Uterus (tissue), 4 donors: ENCODE measurements at places on chromosomes 6 and 20. TPM values are rescaled to one million over a fixed set of nuclear protein-coding genes. Genes with fewer than 3 reads are reported as not detected.

DNA sequence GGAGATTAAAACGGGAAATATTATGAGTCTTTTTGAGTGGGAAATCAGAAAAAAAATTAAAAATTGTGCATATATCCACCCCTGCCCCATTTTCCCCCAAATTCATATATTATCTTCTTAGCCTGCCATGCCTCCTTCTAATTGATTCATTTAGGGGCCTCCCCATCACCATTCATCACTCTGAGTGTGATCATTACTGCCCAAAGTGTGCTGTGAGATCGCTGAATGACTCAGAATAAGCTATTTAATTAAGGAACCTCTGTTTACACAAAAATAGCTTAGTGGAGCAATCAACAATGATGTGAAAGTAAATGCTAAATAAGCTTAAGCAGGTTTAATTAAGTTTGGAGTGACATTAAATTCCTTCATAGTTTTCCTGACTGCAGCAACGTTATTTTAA, 645.5 kb downstream of the GRIK2 start:
- H3K27ac ChIP-seq: no peak overlapping the region
- DNase-seq: no peak

DNA sequence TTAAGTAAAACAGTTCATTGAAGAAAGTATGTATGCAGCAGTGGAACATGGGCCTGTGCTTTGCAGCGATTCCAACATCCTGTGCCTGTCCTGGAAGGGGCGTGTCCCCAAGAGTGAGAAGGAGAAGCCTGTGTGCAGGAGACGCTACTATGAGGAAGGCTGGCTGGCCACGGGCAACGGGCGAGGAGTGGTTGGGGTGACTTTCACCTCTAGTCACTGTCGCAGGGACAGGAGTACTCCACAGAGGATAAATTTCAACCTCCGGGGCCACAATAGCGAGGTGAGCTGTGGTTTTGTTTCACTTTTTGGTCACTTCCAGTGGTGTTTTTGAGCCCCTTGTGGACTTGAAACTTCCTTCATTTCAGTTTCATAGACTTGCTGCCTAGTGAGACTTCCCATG, 1.7 kb downstream of the TULP4 start:
- H3K27ac ChIP-seq: no peak overlapping the region
- H3K27me3 ChIP-seq: no peaks in the 10 kb centered on the region
- no peak overlapping the region for H3K4me3 ChIP-seq
- H3K4me1 ChIP-seq: no peaks in the 10 kb centered on the region

DNA sequence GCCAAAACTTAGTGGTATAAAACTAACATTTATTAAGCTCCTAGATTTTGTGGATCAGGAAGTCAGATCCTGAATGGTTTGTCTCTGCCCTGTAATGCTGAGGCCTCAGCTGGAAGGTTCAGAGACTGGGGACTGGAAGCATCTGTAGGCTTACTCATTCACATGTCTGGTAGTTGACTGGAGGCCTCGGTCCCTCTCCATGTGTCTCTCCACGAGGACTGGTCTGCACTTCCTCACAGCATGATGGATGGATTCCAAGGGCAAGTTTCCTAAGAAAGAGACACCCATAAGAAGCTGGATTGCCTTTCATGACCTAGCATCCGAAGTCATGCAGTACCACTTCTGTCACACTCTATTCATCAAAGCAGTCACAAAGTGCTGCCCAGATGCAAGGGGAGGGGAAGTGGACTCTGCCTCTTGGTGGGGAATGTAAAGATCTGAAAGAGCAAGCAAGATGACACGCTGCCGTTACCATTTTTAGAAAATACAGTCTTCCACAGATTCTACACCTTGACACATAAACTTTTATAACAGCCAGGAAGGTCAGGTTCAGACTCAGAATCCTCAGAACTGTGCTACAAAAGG, 17.2 kb upstream of the MDGA1 start:
- no peak overlapping the region for H3K27ac ChIP-seq
- no peaks in the 10 kb centered on the region for H3K4me1 ChIP-seq
- H3K36me3 ChIP-seq: no peaks in the 10 kb centered on the region
- no peak for DNase-seq
- H3K27me3 ChIP-seq: no peaks in the 10 kb centered on the region

DNA sequence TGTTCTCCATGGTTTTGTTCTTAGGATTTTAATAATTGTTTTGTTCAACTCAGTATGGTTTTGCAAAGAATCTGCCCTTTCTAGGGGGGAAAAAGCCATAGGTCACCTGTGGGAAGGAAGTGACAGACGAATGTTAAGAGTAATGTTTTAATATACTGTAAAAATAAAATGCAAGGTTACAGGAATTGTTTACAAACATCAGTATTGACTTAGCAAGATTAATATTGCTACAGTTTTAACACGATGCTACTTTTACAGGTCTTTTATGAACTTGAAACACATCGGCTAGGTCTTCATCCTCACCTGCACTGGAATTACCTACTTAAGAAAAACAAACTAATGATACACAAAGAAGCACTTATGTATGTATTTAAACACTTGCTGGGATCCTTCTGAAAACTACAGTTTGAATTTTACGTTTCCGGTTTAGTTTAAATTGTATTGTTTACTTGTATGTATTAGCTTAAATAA, 1.7 kb upstream of the NKX2-4 start:
- H3K27ac ChIP-seq: no peak overlapping the region
- no peak overlapping the region for H3K4me3 ChIP-seq
- no peaks in the 10 kb centered on the region for H3K4me1 ChIP-seq
- no peak for DNase-seq
- H3K27me3 ChIP-seq: peaks cover 11% of the 10 kb centered on the region
- no peaks in the 10 kb centered on the region for H3K36me3 ChIP-seq

GRCh38 chr20:22004946-22005345, 299.5 kb downstream of the PAX1 start:
- H3K27me3 ChIP-seq: no peaks in the 10 kb centered on the region
- no peaks in the 10 kb centered on the region for H3K36me3 ChIP-seq
- no peaks in the 10 kb centered on the region for H3K4me1 ChIP-seq
- H3K4me3 ChIP-seq: no peak overlapping the region
- no peak for DNase-seq
- H3K27ac ChIP-seq: no peak overlapping the region

GRCh38 chr6:39812496-39812852, 20.3 kb downstream of the DAAM2 start:
- H3K36me3 ChIP-seq: no peaks in the 10 kb centered on the region
- DNase-seq: no peak
- H3K4me3 ChIP-seq: no peak overlapping the region
- H3K27me3 ChIP-seq: no peaks in the 10 kb centered on the region

DNA sequence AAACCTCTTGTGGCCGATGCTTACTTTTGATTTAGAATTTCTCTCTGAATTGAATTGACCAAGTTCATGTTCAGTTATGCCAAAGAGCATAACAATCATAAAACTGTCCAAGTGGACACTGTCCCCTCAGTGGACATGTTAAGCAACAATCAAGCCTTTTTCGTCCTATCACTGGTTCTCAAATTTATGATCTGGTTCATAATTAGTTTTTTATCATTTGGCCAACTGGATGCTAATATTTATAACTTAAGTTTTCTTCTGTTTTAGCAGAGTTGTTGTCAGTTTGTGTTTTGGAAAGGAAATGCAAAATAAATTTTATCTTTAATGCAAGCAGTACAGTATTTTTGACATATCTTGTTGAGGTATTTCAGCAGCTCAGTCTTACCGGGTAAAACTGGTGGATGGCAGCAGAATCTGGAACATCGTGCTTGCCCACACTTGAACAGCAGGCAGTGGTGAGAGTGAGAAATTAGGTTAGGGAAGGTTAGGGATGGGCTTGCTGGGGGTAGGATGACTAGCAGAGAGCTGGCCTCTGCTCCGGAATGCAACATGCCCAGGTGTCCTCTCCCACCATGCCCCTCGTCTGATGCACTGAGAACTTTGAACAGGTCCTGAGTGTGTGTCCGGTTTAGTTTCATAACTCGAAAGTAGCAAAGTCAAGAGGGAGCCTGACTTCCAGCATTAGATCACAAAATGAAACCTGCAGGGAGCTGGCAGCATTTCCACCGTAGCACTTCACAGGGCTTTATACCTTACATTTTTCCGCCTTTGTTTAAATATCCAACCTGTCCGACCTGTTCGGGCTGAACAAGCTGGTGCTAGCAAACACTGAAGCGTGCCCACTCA, 93.1 kb downstream of the RREB1 start:
- no peaks in the 10 kb centered on the region for H3K36me3 ChIP-seq
- DNase-seq: no peak
- H3K27me3 ChIP-seq: no peaks in the 10 kb centered on the region
- no peak overlapping the region for H3K4me3 ChIP-seq
- no peaks in the 10 kb centered on the region for H3K4me1 ChIP-seq

GRCh38 chr20:59325142-59325523, 24.7 kb downstream of the EDN3 start:
- H3K36me3 ChIP-seq: no peaks in the 10 kb centered on the region
- no peak overlapping the region for H3K4me3 ChIP-seq
- H3K27ac ChIP-seq: no peak overlapping the region
- H3K27me3 ChIP-seq: no peaks in the 10 kb centered on the region
- DNase-seq: no peak
- no peaks in the 10 kb centered on the region for H3K4me1 ChIP-seq

GRCh38 chr20:7856756-7857155, 83.5 kb downstream of the HAO1 start:
- no peaks in the 10 kb centered on the region for H3K4me1 ChIP-seq
- no peaks in the 10 kb centered on the region for H3K27me3 ChIP-seq
- H3K27ac ChIP-seq: no peak overlapping the region
- no peak for DNase-seq
- no peak overlapping the region for H3K4me3 ChIP-seq
- H3K36me3 ChIP-seq: no peaks in the 10 kb centered on the region

DNA sequence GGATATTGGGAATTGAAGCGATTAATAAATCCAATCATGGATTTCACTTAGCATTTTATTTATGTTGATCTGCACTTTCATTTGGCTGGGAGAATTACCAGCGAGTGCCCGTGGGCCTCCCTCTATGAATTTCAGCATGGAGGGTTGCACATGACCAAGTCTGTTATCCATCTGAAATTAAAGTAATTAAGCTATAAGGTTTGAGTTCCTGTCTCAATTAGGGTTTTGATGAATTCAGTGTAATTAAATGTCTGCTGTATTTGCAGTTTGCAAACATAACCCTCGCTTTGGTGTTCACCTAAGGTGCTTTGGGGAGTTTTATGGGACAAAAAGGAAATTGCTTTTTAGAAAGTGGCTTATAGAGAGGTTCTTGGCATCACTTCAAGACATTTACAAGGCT, 169.8 kb upstream of the RIN2 start:
- H3K27me3 ChIP-seq: no peaks in the 10 kb centered on the region
- H3K27ac ChIP-seq: no peak overlapping the region
- no peak for DNase-seq
- H3K4me1 ChIP-seq: no peaks in the 10 kb centered on the region
- no peak overlapping the region for H3K4me3 ChIP-seq

DNA sequence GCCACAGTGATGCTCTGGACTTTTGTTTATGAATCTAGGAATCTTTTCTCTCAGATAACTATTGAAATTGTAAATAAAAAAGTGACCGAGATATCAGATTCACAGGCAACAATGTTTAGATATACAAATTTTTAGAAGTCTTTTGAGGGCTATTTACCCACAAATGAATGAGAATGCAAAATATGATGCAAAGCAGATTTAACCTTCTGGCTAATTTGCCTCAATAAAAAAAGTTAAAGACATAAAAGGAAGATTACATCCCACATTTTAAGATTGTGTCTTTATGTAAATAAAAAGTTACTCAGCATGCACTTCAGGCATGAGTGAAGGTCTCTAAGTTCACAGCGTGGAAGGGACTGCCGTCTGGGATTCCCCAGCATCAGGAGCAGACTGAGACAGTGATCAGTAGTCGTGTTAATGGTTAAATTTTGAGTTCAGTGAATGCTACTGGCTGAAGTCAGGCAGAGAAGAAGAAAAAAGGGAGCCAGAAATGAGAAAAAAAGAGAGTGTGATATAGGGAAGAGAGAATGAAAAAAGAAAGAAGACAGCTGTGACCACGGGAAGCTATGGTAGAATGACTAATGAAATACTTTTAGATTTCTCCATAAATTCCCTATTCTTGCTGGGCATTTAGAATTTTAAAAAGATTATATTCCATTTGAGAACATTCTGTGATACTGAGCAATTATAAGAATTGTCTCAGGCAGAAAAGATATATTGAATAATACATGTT, 93.6 kb downstream of the MYB start:
- DNase-seq: no peak
- no peaks in the 10 kb centered on the region for H3K27me3 ChIP-seq
- H3K4me3 ChIP-seq: no peak overlapping the region
- no peaks in the 10 kb centered on the region for H3K36me3 ChIP-seq
- H3K4me1 ChIP-seq: no peaks in the 10 kb centered on the region
- no peak overlapping the region for H3K27ac ChIP-seq

DNA sequence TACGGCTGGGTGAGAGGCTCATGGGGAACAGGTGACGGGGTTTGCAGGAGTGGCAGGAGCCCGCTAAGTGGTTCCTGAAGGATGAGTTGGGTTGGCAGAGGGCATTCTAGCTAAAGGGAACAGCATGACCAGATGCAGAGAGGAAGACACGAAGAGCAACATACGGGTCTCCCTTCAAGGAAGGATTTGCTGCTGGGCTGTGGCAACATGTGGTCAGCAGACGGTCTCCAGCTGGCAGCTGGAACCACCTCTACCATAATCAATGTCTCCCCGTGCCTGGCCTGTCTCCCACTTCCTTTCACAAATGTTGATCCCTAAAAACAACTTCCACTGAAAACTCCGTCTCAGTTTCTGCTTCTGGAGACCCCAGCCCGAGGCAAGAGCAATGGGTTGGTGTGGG, 80.6 kb upstream of the SULF2 start:
- H3K4me3 ChIP-seq: no peak overlapping the region
- H3K27me3 ChIP-seq: no peaks in the 10 kb centered on the region
- no peaks in the 10 kb centered on the region for H3K36me3 ChIP-seq
- no peak overlapping the region for H3K27ac ChIP-seq
- DNase-seq: no peak

DNA sequence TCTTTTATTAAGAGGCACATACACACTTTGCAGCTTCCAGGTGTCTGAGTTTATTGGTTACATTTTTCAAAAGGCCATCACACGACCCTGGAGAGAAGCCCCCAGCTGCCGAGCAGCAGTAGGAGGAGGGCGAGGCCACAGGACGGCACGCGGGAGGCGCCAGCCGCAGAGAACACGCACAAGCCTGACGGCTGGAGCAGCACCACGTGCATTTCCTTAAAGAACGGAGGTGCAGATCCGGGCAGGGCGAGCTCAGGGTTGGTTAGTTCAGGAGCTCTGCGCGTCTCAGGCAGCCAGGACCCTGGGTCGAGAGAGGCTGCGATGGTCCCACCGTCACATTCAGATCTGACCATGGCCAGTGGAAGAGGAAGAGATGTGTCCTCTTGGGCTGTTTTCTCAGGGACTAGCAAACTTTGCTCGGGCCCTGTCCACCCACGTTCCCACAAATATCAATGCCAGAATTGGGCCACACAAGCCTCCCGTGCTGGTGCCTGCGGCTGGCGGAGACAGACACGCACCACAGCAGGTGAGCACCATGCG, 121.4 kb upstream of the AFDN start:
- H3K4me1 ChIP-seq: no peaks in the 10 kb centered on the region
- H3K4me3 ChIP-seq: no peak overlapping the region
- no peaks in the 10 kb centered on the region for H3K36me3 ChIP-seq
- no peak overlapping the region for H3K27ac ChIP-seq
- no peak for DNase-seq

The LY6G6C gene
- total RNA-seq: not detected

The XKR7 gene
- not detected for total RNA-seq

The MRAP2 gene
- total RNA-seq: 10.9 TPM

The MLN gene
- not detected for total RNA-seq

The TRIM40 gene
- not detected for total RNA-seq

The MAP3K5 gene
- 9.5 TPM for total RNA-seq

The PNLDC1 gene
- not detected for total RNA-seq

The FAM217A gene
- total RNA-seq: not detected

The SLC35D3 gene
- not detected for total RNA-seq

The UBD gene
- not detected for total RNA-seq
